Stimulated activated CD8-positive, alpha-beta memory T cell treated with anti-CD3 and anti-CD28 coated beads, Interleukin-2, amount 100 ng/mL, for 48 hours (primary cell): ENCODE measurements at places on chromosomes 5 and 9.

- no peak for DNase-seq
Measured at GRCh38 chr5:146027751-146028150, 77.6 kb downstream of the PLAC8L1 start.

- no peak for DNase-seq
Measured at GRCh38 chr5:126674145-126674544, 73.4 kb downstream of the PHAX start.

DNA sequence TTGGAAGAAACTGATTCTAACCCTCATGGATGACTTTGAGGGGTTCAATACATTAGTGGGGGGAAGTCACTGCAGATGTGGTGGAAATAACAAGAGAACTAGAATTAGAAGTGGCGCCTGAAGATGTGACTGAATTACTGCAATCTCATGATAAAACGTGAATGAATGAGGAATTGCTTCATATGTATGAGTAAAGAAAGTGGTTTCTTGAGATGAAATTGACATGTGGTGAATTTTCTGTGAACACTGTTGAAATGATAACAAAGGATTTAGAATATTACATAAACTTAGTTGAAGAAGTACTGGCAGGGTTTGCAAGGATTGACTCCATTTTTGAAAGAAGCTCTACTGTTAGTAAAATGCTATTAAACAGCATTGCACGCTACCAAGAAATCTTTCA lies 113.0 kb downstream of the UGCG start:
- DNase-seq = no peak

- no peak for DNase-seq
Measured at GRCh38 chr5:52837068-52837467, 49.4 kb downstream of the ITGA1 start.

GRCh38 chr5:39502704-39503103 lies 77.9 kb upstream of the DAB2 start:
- no peak for DNase-seq

- DNase-seq = peak; percentile 49
Measured at GRCh38 chr5:38265546-38266179, 7.3 kb downstream of the EGFLAM start.
